Left ventricle myocardium inferior (tissue), 1 donor: ENCODE measurements at places on chromosomes 3 and 15.

DNA sequence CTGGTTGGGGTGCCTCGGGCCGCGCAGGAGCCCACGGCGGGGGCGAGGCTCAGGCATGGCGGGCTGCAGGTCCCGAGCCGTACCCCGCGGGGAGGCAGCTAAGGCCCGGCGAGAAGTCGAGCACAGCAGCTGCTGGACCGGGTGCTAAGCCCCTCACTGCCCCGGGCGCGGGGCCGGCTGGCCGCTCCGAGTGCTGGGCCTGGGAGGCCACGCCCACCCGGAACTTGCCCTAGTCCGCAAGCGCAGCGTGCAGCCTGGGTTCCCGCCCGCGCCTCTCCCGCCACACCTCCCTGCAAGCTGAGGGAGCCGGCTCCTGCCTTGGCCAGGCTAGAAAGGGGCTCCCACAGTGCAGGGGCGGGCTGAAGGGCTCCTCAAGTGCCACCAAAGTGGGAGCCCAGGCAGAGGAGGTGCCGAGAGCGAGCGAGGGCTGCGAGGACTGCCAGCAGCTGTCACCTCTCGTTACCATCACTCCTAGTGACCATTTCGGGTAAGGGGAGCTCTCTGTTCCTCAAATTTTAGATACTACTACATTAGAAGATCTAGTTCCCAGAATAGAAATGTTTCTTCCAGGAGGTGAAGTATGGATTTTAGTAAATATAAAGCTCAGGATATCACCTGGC is 417.0 kb upstream of the AGTR1 start:
- H3K4me1 ChIP-seq, result no peaks in the 10 kb centered on the region
- no peaks in the 10 kb centered on the region for H3K36me3 ChIP-seq
- no peak for DNase-seq

- no peaks in the 10 kb centered on the region for H3K4me1 ChIP-seq
- DNase-seq, result no peak
- no peak overlapping the region for H3K4me3 ChIP-seq
- H3K27ac ChIP-seq, result no peak overlapping the region
- H3K36me3 ChIP-seq, result no peaks in the 10 kb centered on the region
Measured at GRCh38 chr15:60017538-60018520, 13.7 kb downstream of the FOXB1 start.

- H3K4me3 ChIP-seq, result no peak overlapping the region
- no peak for DNase-seq
- H3K4me1 ChIP-seq, result peaks cover 31% of the 10 kb centered on the region
- H3K36me3 ChIP-seq, result no peaks in the 10 kb centered on the region
Measured at GRCh38 chr3:169390271-169390670, 273.2 kb downstream of the MECOM start.

- no peak for DNase-seq
- no peak overlapping the region for H3K4me3 ChIP-seq
- no peaks in the 10 kb centered on the region for H3K36me3 ChIP-seq
- no peaks in the 10 kb centered on the region for H3K4me1 ChIP-seq
- H3K27me3 ChIP-seq, result no peaks in the 10 kb centered on the region
- H3K27ac ChIP-seq, result no peak overlapping the region
Measured at GRCh38 chr3:100561459-100562158, 47.8 kb upstream of the ADGRG7 start.

- H3K27ac ChIP-seq, result peak overlapping the region; percentile 1
- H3K4me1 ChIP-seq, result peaks cover 71% of the 10 kb centered on the region
- no peaks in the 10 kb centered on the region for H3K27me3 ChIP-seq
- no peaks in the 10 kb centered on the region for H3K36me3 ChIP-seq
Measured at GRCh38 chr3:124119056-124119716, 127.3 kb upstream of the ROPN1 start.
